Activated CD4-positive, alpha-beta T cell treated with anti-CD3 and anti-CD28 coated beads, Interleukin-2, amount 10 ng/mL, durations not matched to agents 7 days and 5 days (primary cell): ENCODE measurements at places on chromosomes 7 and 10. TPM values are rescaled to one million over a fixed set of nuclear protein-coding genes. Genes with fewer than 3 reads are reported as not detected.
A peak's percentile ranks its signal among the peaks of the same experiment; 100 is the strongest.

Gene RBP4
- total RNA-seq, result not detected

- no peak for DNase-seq
- no peak overlapping the region for H3K27ac ChIP-seq
- peaks cover 14% of the 10 kb centered on the region for H3K27me3 ChIP-seq
- H3K4me1 ChIP-seq, result no peaks in the 10 kb centered on the region
These were observed 44.0 kb downstream of the LAMB1 start for GRCh38 chr7:107958764-107959526.

Gene GPR26
- not detected for total RNA-seq

Gene WEE2
- total RNA-seq, result not detected

DNA sequence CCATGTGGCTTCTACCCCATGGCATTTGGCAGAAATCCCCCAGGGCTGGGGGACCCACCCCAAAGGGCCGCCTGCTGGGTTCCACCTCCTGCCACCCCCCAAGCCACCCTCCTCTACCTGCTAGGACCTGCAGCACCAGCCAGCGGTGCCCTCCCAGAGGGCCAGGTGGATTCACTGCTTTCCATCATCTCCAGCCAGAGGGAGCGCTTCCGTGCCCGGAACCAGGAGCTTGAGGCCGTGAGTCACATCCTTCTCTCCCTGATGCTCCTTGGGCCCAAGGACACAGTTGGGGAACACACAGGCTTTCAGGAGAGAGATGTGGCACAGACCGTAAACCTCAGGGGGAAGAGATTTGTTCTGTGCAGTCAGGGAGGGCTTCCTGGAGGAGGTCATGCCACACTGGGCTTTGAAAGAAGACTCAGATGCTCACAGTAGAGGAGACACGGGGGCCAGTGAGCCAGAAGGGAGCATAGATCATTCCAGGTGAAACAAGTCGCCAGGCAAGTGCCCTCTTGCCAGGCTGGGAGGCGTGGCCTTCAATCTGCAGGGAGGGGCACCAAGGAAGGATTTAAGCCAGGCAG, 11.5 kb upstream of the SH2B2 start:
- no peak overlapping the region for H3K27ac ChIP-seq
- no peak overlapping the region for H3K4me3 ChIP-seq
- H3K36me3 ChIP-seq, result no peaks in the 10 kb centered on the region

GRCh38 chr10:62924344-62924748, 108.2 kb upstream of the EGR2 start:
- H3K27me3 ChIP-seq, result peaks cover 3% of the 10 kb centered on the region
- H3K27ac ChIP-seq, result no peak overlapping the region
- no peaks in the 10 kb centered on the region for H3K4me1 ChIP-seq
- no peak for DNase-seq
- no peaks in the 10 kb centered on the region for H3K36me3 ChIP-seq
- H3K4me3 ChIP-seq, result no peak overlapping the region

DNA sequence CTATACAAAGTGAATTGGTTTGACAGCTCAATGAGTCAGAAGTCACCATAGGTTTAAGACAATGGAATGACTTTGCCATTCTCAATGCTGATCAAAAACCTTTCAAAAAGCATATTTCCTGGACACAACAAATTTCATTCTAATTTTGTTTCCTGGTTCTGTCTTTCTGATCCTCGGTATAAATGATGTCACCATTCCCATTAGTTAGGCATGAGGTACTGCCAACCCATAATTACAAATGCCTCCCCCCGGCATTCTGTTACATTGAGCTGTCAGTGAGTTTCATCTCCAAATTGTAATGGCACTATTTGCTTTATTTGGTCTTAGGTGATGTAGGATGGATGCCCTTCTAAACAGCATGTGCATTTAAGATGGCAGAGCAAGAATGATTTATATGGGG, 81.7 kb upstream of the NFE2L3 start:
- H3K27ac ChIP-seq, result no peak overlapping the region
- no peaks in the 10 kb centered on the region for H3K36me3 ChIP-seq
- no peak for DNase-seq
- H3K4me1 ChIP-seq, result peaks cover 4% of the 10 kb centered on the region

Gene ENO4
- total RNA-seq, result not detected

DNA sequence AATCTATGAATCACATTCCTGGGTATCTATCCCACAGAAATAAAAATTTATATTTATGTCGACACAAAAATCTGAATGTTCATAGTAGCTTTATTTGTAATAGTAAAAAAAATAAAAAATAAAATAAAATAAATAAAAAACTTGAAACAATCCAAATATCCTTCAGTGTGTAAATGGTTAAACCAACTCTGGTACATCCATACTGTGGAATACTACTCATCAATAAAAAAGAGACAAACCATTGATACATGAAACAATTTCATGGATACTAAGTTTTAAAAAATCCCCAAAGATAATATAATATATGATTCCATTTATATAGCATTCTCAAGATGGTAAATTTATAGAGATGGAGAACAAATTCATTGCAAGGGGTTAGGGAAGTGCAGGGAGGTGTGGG, 48.6 kb downstream of the USP6NL start:
- H3K4me3 ChIP-seq, result no peak overlapping the region
- H3K27ac ChIP-seq, result no peak overlapping the region
- H3K27me3 ChIP-seq, result no peaks in the 10 kb centered on the region
- H3K4me1 ChIP-seq, result no peaks in the 10 kb centered on the region
- no peaks in the 10 kb centered on the region for H3K36me3 ChIP-seq

Gene NPC1L1
- total RNA-seq, result not detected

Gene STRIP2
- total RNA-seq, result 10.7 TPM

GRCh38 chr10:132627666-132628531, 90.3 kb downstream of the INPP5A start:
- no peaks in the 10 kb centered on the region for H3K36me3 ChIP-seq
- H3K27ac ChIP-seq, result no peak overlapping the region
- H3K27me3 ChIP-seq, result no peaks in the 10 kb centered on the region
- DNase-seq, result no peak

GRCh38 chr10:117470733-117471132, 71.8 kb upstream of the EMX2 start:
- H3K27me3 ChIP-seq, result no peaks in the 10 kb centered on the region
- H3K36me3 ChIP-seq, result no peaks in the 10 kb centered on the region
- H3K4me3 ChIP-seq, result no peak overlapping the region

DNA sequence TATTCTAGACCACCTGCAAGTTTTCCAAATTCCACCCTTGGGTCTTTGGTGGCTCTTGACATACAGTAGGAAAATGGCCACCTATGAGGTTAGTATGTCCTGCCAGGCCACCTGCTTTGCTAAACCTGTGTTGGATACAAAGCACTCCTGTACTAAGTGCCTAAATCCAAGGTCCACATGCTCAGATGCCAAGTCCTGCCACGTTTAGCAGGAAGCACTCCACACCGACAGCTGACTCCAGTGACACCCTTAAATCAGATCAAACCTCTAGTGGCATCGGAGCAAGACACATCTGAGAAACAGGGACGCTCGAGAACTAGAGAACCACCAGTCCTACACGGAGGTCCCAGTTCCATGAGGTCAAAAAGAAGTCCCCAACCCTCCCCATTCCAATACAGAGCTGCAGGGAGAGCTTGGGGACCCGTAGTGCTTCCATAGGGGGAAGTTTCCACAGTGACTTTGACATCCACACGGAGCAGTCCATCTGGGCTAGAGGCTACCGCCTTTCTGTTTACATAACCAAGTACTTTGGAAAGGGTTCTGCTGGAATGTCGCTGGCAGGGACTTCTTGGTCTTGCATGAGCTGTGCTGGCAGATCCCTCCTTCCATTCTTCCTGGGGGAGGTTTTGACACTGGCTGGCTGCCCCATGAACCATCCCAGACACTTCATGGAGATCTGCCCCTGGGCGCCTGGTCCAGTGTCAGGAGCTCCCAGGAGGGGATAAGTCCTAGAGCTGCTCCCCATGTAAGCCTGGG, 290.6 kb downstream of the PRPF18 start:
- H3K4me3 ChIP-seq, result no peak overlapping the region
- H3K27ac ChIP-seq, result no peak overlapping the region
- no peaks in the 10 kb centered on the region for H3K36me3 ChIP-seq
- DNase-seq, result no peak

DNA sequence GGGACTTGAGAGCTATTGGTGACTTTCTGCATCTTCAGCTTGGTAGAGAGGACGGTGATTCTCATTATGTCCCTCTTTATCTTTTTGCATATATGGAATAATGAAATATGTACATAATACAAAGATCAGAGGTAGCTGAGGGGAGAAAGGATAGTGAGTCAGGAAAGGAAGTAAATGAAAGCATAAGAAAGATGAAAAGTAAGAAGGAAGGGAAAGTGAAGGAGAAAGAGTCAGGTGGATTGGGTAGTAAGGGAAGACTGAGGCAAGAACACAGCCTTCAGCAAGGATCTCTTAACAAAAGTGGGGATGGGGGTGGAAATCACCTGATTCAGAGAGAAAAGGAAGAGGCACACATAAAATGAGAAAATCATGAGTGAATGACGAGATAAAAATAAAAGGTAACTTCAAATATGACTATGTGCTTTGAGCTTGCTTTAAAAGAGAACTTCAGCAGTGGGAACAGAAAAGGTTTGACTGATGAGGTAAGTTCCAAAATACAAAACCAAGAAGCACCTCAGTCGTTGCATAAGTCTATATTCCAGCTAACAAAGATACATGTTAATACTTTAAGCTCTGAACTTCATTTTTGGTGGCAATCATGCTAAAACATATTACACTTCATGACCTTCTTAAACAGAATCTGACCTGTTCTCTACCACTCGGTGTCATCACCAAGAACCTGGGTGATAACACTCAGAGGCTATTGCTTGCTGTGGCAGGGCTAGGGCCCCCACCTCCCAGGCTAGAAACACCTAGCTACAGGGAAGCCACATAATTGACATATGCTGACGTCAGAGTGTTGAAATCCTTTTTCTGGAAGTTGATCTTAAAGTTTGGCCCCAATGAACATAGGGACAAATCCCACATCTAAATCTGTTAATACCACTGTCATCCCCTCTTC, 32.9 kb downstream of the NRCAM start:
- H3K4me1 ChIP-seq, result peaks cover 5% of the 10 kb centered on the region
- DNase-seq, result no peak
- no peak overlapping the region for H3K4me3 ChIP-seq

DNA sequence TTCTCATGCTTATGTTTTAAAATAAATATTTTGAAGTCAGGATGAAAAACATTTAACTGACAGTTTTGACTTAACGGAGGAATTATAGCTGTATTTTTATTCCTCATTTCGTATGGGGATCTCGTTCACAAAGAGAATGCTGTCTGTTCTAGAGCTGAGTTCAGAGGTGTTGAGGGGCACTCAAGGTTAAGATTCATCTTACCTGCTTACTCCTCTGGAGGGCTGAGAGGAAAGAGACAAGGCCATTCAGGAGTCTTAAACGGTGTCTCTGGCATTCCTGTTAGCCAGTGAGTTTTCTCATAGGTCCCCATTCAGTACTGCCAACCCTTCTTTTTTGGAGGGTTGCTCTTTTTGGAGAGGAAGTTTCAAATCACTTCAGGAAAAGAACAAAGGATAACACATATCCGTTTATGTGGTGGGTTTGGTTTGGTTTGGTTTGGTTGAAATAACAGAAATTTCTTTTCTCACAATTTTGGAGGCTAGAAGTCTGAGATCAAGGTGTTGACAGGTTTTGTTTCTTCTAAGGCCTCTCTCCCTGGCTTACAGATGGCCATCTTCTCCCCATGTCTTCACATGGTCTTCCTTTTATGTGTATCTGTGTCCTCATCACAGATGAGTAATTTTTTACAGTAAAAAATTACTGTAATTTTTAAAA, 23.1 kb downstream of the CALHM2 start:
- no peak for DNase-seq
- peak overlapping the region; percentile 19 for H3K4me3 ChIP-seq
- H3K36me3 ChIP-seq, result peaks cover 68% of the 10 kb centered on the region
- H3K27me3 ChIP-seq, result no peaks in the 10 kb centered on the region
- peaks cover 58% of the 10 kb centered on the region for H3K4me1 ChIP-seq
- H3K27ac ChIP-seq, result peak overlapping the region; percentile 77

Gene UBTD1
- 0.50 TPM for total RNA-seq

Gene OR2A5
- not detected for total RNA-seq

Gene IGFBP1
- total RNA-seq, result not detected

Gene TRIM50
- not detected for total RNA-seq

DNA sequence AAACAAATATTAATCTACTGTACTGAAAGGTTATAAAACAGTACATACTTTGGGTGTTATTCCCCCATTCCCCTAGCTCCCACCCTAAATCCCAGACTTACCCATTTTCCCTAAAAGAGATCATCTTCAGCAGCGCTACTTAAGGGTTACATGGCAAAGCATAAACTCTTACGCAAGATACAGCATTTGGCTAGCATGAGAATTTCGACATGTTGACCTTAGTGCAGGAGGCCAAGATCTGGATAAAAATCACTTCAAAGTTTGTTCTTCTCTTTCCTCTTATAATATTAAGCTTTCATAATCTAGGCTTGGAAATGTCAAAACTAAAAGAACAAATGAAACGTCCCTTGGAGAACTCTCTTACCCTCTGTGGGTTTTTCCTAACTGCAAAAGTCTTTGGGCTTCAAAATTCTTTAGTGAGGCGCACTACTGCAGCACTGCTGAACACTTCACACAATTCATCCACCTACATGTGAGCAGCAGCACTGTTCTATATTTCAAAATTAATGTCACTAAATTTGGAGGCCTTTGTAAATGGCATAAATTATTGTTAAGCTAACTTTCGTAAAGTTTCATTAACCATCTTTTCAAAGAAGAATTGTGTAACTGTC, 59.5 kb upstream of the PDLIM1 start:
- DNase-seq, result no peak
- no peak overlapping the region for H3K27ac ChIP-seq
- H3K4me3 ChIP-seq, result no peak overlapping the region
- H3K4me1 ChIP-seq, result no peaks in the 10 kb centered on the region
- no peaks in the 10 kb centered on the region for H3K36me3 ChIP-seq

DNA sequence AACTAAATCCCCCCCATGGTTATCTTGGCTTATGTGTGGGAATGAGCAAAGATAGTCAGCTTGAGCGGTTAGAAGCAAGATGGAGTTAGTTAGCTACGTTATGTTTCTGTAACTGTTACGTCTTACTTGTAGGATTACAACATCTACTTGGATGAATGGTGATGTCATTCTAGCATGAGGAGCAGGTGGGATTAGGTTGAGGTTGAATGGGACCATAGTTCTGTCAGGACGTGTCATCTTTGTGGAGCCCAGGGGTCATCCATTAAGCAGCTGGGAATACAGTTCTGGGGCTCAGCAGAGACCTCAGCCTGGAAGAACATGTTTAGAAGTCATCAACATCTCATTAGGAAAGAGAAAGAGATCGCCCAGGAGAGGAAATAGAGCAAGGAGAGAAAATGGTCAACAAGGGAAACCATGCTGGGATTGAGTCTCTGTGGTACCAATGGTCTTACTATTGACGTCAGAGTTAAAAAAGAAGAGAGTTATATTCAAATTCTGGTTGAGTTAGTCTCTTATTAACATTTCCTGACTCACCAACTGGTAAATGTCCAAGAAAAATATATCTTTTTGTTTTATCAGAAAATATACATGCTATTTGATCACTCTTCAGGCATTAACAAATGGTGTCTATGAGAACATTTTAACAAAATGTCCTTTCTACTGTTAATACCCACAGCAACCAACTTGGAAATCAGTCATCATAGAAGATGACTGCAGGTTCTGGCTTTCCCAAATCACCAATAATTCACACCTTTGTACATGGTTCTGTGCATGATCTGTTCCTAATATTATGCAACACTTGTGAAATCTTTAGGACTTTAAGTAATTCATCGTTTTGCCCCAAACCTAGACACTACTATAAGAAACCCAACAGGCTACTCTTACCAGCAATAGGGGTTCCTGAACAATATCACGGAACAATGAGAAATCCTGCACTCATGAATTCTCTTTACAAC, 96.9 kb downstream of the KIAA1217 start:
- H3K36me3 ChIP-seq, result no peaks in the 10 kb centered on the region
- no peaks in the 10 kb centered on the region for H3K4me1 ChIP-seq
- H3K4me3 ChIP-seq, result no peak overlapping the region
- no peaks in the 10 kb centered on the region for H3K27me3 ChIP-seq

Gene CYP2W1
- not detected for total RNA-seq

Gene TOMM7
- total RNA-seq, result 188 TPM
